ENCODE measurements at places on chromosomes 7 and 10.
A peak's percentile ranks its signal among the peaks of the same experiment; 100 is the strongest.

DNA sequence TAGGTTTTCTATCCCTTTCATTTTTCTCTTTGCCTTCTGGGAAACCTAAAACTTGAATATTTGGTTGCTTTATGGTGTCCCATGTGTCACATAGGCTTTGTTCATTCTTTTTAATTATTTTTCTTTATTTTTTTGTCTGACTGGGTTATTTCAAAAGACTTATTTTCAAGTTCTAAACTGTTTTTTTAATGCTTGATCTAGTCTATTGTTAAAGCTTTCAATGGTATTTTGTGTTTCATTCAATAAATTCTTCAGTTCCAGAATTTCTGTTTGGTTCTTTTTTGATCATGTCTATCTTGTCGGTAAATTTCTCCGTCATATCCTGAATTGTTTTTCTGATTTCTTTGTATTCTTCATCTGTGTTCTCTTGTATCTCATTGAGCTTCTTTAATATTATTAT lies 86.8 kb downstream of the NPS start:
- no peak for DNase-seq

GRCh38 chr7:148711191-148712102 lies 12.7 kb downstream of the CUL1 start:
- no peak for DNase-seq

GRCh38 chr7:94088560-94088959 lies 84.4 kb upstream of the BET1 start:
- peak; percentile 53 for DNase-seq

DNA sequence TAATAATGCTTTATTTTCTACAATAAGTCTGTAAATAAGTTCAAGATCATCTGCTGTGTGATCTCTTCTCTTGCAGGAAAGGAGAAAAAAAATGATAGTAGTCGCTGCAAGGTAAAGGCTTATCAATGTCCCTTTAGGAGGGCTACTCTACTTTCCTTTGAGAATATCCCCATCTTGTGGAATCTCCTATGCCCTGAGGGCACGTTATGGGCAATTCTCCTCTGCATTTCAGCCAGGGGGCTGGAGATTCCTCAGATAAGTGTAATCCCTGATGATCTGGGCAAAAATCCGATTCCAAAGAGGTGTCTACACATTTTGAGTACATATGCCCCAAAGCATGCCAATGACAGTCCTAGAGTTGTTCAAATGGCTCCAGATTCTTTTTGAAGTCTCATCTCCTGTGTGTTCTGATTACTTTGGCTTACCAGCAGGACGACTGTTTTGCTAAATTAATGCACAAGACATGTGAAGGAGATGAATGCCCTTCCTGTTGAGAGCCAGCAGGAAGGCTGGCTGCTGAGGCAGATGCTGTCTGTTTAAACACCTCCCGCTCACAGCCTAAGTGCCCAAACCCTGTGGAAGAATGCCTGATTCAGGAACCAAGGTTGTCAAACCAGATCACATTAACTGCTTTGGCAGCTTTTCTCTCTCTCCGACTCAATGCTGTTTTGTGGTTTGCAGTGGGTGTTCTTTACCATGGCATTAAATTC lies 171.2 kb upstream of the COL1A2 start:
- peak; percentile 14 for DNase-seq

GRCh38 chr7:17989546-17989945 lies 38.1 kb downstream of the PRPS1L1 start:
- DNase-seq: peak; percentile 43

GRCh38 chr10:132746801-132747625 lies 38.9 kb downstream of the NKX6-2 start:
- DNase-seq: no peak

DNA sequence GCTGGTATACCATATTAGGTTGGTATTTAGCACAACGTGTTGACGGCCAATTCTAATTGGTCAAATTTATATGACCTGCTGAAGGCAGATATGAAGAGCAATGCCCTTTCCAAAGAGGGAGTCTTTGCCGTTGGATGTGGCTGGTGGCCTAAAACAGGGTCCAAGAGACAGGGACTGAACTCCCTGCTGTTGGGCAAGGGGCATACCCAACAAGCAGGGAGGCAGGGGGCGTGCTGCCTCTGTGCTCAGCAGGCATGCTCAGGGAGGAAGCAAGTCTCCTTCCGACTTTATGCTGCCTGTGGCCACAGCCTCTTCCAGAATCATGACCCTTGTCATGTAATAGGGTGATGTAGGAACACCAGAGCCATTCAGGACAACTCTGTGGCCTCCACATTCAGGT lies 167.7 kb upstream of the NPVF start:
- no peak for DNase-seq

GRCh38 chr10:77179015-77179695 lies 458.5 kb downstream of the KCNMA1 start:
- no peak for DNase-seq

GRCh38 chr10:113463777-113464176 lies 89.1 kb upstream of the HABP2 start:
- DNase-seq: no peak

DNA sequence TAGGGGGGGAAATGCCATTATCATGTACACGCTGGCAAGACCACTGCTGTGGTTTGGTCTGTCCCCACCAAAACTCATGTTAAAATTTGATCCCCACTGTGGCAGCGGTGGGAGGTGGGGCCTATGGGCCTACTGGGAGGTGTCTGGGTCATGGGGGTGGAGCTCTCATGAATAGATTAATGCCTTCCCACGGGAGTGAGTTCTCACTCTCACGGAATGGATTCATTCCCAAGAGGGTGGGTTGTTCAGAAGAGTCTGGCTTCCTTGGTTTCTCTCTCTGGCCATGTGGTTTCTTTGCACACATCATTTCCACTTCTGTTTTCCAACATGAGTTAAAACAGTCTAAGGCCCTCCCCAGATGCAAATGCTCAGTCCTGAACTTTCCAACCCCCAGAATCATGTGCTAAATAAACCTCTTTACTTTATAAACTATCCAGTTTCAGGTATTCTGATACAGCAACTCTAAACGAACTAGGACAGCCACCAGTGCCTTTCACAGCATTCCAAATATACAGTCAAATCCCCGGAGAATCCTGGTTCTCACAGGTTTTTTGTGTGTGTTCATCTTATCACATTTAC lies 44.3 kb downstream of the SMURF1 start:
- DNase-seq: no peak

- no peak for DNase-seq
Measured at GRCh38 chr10:80861882-80862281, 324.2 kb downstream of the SH2D4B start.

DNA sequence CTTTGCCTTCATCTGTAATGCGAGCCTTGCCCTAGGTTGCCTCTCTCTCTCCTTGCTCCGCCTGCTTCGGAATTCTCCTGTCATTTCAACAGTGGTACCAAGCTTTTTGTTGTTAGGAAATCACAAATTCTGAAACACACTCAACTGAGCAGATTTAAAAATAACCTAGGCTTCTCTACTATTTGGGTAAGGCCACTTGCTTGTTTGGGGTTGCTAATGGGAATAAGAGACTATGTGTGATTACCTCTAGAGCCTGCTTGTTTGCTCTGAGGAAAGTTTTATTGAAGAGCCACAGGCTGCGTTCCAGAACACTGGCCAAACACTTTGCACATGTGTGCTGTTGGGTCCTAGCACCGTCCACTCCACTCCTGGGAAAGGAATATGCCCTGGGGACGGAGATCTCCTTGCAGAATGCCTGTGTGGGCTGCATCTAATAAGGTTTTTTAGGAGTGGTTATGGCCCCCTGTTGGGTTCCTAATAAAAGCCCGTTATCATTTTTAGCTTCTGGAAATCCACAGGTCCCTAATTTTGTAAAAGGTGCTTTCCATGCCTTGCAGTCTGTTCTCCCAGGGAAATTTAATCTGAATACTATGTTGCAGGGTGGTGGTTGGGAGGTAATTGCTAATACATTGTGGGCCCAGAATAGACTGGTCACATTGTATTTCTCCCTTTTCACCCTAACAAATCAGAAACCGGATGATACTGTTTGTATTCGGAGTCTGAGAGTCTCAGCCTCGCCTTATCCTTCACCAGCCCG lies 68.7 kb upstream of the KLF6 start:
- no peak for DNase-seq

- no peak for DNase-seq
Measured at GRCh38 chr10:16518822-16519221, 2.9 kb downstream of the C1QL3 start.

DNA sequence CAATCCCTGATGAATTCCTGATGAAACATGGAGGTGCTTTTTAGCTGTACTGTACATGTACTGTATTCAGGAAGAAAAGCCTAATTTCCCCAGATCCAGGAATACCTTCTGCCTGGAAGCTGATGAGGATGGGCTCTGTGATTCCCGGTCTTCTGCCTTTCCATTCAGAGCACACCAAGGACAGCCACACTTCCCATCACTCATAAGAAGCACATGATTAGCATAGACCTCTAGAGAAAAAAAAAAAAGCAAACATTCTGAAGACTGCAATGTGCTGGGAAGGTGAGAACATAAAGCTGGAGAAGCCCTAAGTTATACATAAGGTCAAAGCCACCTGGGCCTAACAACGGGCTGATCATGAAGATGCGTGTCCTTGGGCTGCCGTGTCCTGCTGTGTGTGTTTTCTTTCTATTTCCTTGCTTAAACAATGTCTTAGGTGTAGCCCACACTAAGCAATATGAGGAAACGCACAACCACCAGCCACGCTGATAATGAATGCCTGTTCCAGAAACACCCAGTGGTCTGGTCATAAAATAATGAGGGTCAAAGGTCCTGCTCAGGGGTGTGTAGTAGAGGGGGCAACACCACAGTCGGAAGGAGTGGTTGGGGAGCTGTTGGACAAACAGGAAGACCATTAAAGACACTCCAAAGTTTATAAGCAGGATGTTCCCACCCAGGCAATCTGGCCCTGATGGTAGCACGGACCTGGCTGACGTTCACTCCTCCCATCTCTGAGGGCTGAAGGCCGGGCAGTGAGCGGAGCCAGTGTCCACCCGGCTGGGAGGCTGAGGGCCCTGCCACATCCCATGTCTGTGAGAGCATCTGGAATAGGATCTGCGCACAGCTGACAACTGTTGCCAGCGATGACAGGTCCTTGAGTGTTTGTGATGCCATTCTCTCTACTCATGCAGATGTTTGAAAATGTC lies 7.9 kb downstream of the PKD1L1 start:
- DNase-seq: no peak

GRCh38 chr10:9834434-9834833 lies 1183.2 kb upstream of the CELF2 start:
- DNase-seq: no peak

GRCh38 chr10:7700577-7701125 lies 2.5 kb upstream of the ITIH2 start:
- DNase-seq: no peak
